ENCODE measurements at places on chromosomes 7 and 10.

DNA sequence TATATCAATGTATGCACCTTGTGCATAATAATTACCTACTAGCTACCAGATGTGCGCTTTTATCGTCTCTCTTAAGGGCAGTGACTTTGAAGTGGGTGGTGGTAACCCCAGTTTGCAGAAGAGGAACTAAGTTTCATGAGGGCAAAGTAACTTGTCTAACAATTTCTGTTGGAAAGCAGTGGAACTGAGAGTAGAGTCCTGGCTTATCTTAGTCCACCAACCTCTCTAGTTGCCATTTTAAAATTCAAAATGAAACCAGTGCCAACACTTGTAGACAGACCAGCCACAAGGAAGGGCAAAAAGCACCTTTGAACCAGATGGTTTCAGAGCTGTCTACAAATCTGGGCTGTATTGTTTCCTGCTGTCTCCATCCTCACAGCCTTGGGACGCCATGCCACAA lies 32.0 kb upstream of the RBM20 start:
- no peak for DNase-seq
- H3K4me3 ChIP-seq: no peak overlapping the region
- no peak overlapping the region for H3K27ac ChIP-seq
- no peaks in the 10 kb centered on the region for H3K4me1 ChIP-seq
- no peaks in the 10 kb centered on the region for H3K36me3 ChIP-seq
- H3K27me3 ChIP-seq: no peaks in the 10 kb centered on the region

DNA sequence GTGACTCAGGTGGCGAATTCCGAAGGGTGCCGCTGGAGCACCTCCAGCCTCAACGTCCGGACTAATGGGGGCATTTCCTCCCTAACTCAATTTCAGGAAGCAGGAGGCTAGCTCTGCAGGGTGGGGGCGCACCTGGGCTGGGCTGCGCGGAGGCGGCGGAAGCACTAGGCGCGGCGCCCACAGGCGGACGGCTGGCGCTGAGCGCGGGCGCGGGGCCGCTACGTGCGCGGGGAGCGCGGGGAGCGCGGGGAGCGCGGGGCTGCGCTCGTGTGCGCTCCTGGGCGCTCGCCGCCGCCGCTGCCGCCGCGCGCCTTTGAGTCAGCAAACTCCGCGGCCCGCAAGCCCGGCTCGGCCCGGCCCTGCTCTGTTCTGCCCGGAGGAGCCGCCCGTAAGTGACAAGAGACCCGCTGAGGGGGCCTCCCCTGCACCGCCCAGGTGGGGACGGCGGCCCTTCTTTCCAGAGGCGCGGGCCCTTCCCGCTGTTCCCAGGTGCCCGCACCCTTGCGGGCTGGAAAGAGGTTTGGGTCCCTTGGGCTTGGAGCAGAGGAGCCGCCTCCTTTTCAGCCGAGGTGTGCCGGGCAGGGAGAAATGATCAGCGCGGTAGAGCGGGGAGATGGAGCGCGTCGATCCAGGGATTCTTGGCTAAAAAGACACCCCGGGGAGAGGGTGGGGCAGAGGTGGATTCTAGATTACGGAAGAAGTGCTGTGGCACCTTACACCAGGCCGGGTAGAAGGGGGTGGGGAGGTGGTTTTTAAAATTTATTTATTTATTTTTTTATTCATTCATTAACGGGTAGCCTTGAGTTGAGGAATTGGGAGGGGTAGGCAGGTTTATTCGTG lies at the start of gene SNX10:
SNX10 (plus strand) TSS at position 164 of the 840 bp plus-strand sequence. CDS start 54,581 bp downstream, outside the sequence.
- no peaks in the 10 kb centered on the region for H3K27me3 ChIP-seq
- peak within 1 kb of the TSS; percentile 77 for H3K4me3 ChIP-seq
- H3K27ac ChIP-seq: peak within 1 kb of the TSS; percentile 93
- DNase-seq: peak; percentile 65
- H3K36me3 ChIP-seq: no peaks in the 10 kb centered on the region

DNA sequence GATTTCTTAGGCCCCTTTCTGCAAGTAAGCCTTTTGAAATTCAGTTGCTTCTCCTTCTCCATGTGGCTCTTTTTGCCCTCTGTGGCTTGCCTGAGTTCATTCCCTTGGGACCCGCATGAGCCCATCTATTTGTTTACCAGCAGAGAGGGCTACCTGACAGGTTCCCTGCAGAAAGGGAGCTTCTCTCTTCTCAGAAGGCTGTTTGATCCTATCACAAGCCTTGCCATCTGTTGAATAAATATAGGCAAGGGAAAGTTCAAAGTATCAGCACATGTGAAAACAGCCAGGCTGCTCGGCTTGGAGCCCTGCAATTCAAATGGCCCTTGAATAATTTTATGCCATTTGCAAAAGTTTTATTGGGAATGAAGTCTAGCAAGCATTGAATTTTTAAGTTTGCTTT lies 720.2 kb upstream of the FZD8 start:
- no peak for DNase-seq
- H3K27me3 ChIP-seq: no peaks in the 10 kb centered on the region
- no peak overlapping the region for H3K4me3 ChIP-seq

DNA sequence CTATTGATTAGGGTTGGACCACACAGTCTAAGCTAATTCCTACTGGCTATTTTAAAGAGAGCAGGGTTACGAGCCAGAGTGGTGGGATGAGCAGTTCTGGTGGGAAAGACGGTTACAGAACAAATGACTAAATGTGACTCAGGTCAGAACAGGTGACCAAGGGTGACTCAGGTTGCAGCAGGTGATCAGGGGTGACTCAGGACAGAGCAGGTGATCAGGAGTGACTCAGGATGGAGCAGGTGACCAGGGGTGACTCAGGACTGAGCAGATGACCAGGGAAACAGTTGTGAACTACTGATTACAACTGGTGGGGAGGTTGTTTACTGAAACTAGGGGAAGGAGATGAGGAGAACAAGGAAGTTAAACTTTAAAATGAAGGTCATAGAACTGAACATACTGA lies 366.3 kb downstream of the ABCA13 start:
- no peak for DNase-seq
- no peaks in the 10 kb centered on the region for H3K36me3 ChIP-seq
- no peak overlapping the region for H3K27ac ChIP-seq
- no peaks in the 10 kb centered on the region for H3K27me3 ChIP-seq
- H3K4me1 ChIP-seq: no peaks in the 10 kb centered on the region

DNA sequence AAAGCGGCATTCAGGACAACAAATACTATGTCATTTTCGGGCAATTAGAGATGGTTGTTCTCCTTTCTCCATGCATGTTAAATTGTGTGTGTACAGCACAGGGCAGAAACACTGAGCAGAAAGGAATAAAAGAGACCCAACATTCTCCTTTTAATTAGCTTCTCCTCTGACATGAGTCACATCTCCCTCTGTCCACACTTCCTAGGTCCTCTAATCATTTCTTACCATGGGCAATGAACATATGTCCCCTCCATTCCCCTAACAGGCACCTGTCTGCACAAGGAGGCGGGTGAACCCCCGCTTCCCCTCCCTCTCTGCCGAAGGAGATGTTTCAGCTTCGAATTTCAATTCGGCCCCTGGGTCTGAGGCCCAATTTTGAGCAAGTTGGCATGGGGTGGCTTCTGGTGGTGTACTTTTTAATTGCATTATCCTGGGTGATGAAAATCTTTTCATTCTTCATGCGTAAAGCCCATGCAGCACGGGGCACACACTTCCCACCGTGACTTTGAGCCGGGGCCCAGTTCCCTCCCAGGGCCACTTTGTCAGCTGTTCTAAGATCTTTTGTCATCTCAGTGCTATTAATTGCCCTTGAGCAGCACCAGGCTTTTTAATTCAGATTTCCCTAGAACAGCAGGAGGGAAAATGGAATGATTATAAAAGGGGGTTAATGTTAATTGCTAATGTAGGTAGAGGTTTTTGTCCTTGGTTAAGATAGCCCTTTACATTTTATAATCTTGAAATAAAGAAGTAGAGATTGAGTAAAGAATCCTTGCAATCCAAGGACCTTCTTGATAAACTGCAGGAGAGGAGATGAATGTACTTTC lies 219.5 kb upstream of the NRP1 start:
- no peaks in the 10 kb centered on the region for H3K27me3 ChIP-seq
- DNase-seq: no peak
- H3K27ac ChIP-seq: no peak overlapping the region
- H3K4me1 ChIP-seq: no peaks in the 10 kb centered on the region

GRCh38 chr7:92403760-92404074 lies 43.6 kb upstream of the GATAD1 start:
- H3K36me3 ChIP-seq: peaks cover 2% of the 10 kb centered on the region
- no peak overlapping the region for H3K27ac ChIP-seq
- H3K4me3 ChIP-seq: no peak overlapping the region
- H3K4me1 ChIP-seq: no peaks in the 10 kb centered on the region
- no peaks in the 10 kb centered on the region for H3K27me3 ChIP-seq

DNA sequence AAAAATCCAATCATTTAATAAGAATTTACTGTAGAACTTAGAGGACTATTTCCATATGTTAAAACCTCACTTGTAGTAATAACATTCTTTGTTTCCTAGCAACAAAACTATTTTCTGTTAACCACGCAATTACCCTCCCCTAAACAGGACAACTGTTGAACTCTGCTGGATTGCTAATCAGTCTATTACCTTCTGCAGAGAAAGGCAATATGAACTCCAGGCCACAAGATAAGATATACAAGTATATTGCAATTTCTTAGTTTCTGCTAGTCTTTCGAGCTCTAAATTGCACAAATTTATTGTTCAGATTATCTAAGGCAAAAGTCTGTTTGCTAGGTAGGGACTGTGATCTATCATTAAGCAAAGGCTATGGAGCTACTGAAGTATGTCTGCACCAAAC lies 920.1 kb upstream of the LRRN3 start:
- H3K4me1 ChIP-seq: no peaks in the 10 kb centered on the region
- H3K27me3 ChIP-seq: no peaks in the 10 kb centered on the region
- no peaks in the 10 kb centered on the region for H3K36me3 ChIP-seq
- peak; percentile 16 for DNase-seq

DNA sequence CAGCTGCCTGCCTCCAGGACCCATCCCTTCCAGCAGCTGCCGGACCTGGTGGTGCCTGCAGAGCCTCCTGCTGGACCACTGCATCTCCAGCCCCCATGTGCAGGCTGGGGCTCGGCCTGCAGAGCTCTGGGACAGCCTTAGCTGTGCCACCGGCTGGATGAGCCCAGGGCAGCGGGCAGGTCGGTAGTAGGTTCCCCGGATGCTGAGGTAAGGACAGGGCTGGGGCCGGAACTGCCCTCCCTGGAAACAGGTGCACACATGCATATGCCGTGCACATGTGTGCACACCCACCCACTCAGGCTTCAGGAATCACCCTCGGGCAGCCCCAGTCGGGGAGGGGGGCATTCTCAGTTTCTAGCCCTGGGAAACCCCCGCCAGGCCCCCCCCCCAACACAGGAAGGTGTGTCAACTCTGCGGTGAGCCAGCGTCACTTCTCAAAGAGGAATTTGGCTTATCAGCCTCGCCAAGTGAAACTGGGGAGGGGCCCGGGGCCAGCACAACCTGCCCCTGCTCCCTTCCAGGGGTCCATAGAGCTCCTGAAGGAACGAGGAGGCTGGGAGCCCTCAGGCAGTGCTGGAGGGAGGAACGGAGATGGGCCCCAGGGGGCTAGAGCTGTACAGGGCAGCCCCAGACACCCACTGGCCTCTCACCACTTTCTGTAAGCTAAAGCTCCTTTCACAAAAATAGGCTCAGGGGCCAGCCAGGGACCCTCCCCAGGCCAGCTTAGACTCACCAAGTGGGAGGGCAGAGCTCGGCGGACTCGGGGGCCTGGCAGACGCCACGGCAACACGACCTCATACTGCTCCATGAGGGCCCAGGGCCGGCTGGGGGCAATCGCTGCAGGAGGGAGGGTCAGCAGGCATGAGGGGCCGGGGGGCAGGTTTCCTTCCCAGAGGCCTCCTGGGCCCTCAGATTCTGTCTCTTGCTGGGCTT lies 1.7 kb downstream of the ADAM8 start:
- no peak overlapping the region for H3K4me3 ChIP-seq
- no peaks in the 10 kb centered on the region for H3K36me3 ChIP-seq
- H3K4me1 ChIP-seq: no peaks in the 10 kb centered on the region
- H3K27me3 ChIP-seq: no peaks in the 10 kb centered on the region
- DNase-seq: peak; percentile 79

- H3K4me3 ChIP-seq: no peak overlapping the region
- peak overlapping the region; percentile 82 for H3K27ac ChIP-seq
- peaks cover 49% of the 10 kb centered on the region for H3K4me1 ChIP-seq
Measured at GRCh38 chr10:3806603-3807002, 21.6 kb upstream of the KLF6 start.

GRCh38 chr7:146479040-146479439 lies 362.4 kb downstream of the CNTNAP2 start:
- H3K27ac ChIP-seq: no peak overlapping the region
- no peaks in the 10 kb centered on the region for H3K36me3 ChIP-seq
- H3K27me3 ChIP-seq: no peaks in the 10 kb centered on the region
- no peak overlapping the region for H3K4me3 ChIP-seq

GRCh38 chr7:12557282-12557681 lies 13.2 kb upstream of the SCIN start:
- no peak overlapping the region for H3K27ac ChIP-seq
- H3K36me3 ChIP-seq: no peaks in the 10 kb centered on the region
- no peaks in the 10 kb centered on the region for H3K27me3 ChIP-seq

DNA sequence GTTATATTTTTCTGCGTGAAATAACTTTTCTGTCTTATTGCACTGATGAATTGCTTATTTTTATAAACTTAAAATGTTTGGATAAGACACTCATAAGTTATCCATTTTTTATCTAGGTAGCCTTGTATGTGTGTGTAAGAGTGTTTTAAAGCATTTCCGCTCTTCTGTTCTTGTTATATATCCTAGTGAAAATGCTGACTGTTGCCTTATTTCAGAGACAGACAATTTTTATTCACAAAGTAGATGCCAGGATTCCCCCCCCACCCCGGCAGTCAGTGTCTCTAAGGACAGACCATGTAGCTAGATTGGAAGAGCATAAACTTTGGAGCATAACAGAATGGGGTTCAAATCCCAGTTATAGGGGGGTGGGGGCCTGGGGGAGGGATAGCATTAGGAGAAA lies 1.6 kb downstream of the SMC3 start:
- DNase-seq: no peak
- no peak overlapping the region for H3K27ac ChIP-seq
- H3K4me1 ChIP-seq: peaks cover 4% of the 10 kb centered on the region
- no peak overlapping the region for H3K4me3 ChIP-seq
- no peaks in the 10 kb centered on the region for H3K27me3 ChIP-seq
- H3K36me3 ChIP-seq: no peaks in the 10 kb centered on the region

GRCh38 chr10:25641595-25641994 lies 292.4 kb upstream of the MYO3A start:
- no peaks in the 10 kb centered on the region for H3K36me3 ChIP-seq
- no peak overlapping the region for H3K4me3 ChIP-seq
- no peaks in the 10 kb centered on the region for H3K27me3 ChIP-seq
- H3K4me1 ChIP-seq: no peaks in the 10 kb centered on the region

- peaks cover 18% of the 10 kb centered on the region for H3K27me3 ChIP-seq
- no peaks in the 10 kb centered on the region for H3K4me1 ChIP-seq
- DNase-seq: no peak
- H3K4me3 ChIP-seq: no peak overlapping the region
- no peak overlapping the region for H3K27ac ChIP-seq
Measured at GRCh38 chr10:101053516-101053915, 8.3 kb upstream of the KAZALD1 start.

- no peaks in the 10 kb centered on the region for H3K36me3 ChIP-seq
- DNase-seq: no peak
- H3K4me3 ChIP-seq: peak overlapping the region; percentile 96
- peaks cover 7% of the 10 kb centered on the region for H3K4me1 ChIP-seq
- H3K27ac ChIP-seq: no peak overlapping the region
Measured at GRCh38 chr7:135976312-135977006, 700 bp downstream of the MTPN start.

Measured in kidney (tissue), 22 donors.